Mesothelial cell of epicardium (in vitro differentiated cells): ENCODE measurements at places on chromosomes 7 and 10.

GRCh38 chr7:155483868-155484325 lies 26.0 kb downstream of the EN2 start:
- no peak for DNase-seq

- DNase-seq: no peak
Measured at GRCh38 chr7:22109761-22110160, 164.1 kb upstream of the CDCA7L start.

- no peak for DNase-seq
Measured at GRCh38 chr7:130914554-130915294, 180.7 kb upstream of the KLF14 start.

DNA sequence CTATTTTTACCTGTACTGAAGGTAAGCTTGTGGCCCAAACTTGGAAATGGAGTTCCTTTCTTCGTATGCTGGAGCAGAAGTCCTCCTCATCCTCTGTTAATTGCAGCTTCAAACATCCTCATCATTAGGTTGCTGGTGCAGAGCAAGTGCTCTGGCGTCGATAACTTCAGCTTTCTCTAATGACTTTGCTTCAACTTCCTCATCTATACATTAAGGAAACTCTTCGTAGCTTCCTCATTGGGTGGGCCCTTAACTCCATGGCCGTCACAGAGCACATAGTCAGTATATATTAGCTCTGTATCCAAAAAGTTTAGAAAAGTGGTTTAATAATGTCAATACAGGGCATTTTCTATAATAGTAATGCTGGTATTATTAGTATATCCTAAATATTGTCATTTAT lies 447.7 kb downstream of the SUGCT start:
- no peak for DNase-seq

- no peak for DNase-seq
Measured at GRCh38 chr10:15140698-15141097, 27.8 kb downstream of the NMT2 start.

- no peak for DNase-seq
Measured at GRCh38 chr7:48734695-48735406, 189.5 kb upstream of the CDC14C start.

- DNase-seq: no peak
Measured at GRCh38 chr10:101355072-101355706, 1.2 kb downstream of the BTRC start.

DNA sequence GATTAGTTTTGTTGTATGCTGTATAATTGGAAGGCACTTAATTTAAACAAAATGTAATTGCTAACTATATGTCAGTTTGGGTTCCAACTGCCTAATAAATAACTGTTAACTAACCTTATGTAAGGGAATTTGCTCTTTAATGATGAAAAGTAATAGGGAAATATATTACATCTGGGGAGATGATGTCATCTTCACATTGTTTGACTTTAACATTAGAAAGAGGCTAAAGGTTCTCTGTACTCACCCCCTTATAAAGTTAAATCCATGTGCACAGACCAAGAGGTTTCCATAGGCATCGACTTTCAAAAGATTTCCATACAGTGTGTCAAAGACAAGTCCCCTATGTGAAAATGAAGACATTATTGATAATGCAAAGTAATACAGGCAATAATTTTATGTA lies 87.6 kb downstream of the NT5C2 start:
- DNase-seq: no peak

DNA sequence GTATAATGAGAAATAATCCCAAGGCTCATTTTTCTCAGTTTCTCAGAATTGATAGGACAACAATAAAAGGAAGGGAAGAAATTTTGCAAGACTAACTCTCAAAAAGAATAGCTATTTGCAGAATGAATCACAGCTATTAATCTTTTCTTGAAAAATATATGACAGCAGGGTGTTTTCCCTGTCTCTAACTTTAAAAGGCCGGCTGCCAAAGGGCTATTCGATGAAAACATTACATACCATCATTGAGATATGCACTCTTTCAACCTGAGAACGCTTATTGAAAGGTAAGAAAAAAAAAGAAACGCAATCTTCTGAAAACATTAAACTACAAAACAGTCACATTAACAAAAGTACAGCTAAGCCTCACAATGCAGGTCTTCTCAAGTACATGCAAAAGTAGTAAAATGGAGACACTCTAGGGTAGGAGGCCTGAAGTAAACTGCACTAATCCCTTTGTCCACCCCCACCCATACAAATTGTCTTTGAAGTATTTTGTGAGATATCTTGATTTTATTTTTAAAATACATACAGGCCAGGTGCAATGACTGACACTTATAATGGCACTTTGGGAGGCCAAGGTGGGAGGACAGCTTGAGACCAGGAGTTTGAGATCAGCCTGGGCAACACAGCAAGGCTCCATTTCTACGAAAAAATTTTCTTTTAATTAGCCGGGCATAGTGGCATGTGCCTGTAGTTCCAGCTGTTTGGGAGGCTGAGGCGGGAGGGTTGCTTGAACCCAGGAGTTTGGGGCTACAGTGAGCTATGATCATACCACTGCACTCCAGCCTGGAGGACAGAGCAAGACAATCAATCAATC lies 83.0 kb downstream of the PARD3 start:
- no peak for DNase-seq

DNA sequence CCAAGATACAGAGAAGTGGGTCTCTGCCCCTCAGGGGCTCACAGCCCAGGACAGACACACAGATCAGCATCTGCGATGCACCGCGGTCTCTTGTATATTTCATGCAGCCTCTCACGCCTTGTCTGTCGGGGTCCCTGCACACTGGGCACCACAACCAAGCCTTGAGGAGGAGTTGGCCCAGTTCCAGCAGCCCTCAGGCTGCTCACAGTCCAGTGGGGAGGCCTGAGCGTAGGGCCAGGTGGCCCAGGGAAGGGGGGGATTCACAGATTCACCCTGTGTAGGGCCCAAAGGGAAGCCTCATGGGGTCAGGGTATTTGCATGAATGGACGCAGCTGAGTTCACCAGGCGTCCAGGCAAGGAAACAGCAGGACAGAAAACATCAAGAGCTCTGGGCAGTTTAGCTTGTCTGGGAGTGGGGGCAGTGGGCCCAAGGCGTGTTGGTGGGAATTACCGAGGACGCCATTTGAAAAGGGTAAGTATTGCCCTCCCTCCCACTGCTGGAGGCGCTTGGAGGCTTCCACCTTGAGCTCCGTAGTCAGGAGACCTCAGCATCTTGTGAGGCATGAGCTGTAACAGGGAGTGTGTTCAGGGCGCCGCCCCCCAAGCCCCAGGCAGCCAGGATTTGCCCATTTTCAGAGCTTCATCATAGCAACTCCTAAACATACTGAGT lies 129.1 kb upstream of the CHST15 start:
- no peak for DNase-seq

DNA sequence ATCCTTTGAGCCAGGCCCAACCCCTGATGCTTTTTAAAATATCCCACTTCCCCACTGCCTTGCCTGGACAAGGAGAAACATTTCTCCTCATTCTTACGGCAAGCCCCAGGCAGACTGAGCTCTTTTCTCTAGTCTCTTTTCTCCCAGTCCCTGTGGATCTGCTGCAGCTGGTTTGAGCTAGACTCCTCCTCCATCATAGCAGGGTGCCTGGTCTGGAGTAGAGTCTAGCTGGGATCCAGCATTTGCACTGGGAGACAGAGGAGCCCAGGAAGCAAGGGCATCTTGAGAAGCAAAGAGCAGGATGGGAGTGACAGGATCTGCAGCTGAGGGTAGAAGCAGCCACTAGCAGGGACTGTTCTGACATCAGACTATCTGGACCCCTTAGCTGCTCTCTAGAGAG lies 562.3 kb upstream of the COBL start:
- no peak for DNase-seq

GRCh38 chr10:120005207-120006201 lies 113.0 kb downstream of the SEC23IP start:
- no peak for DNase-seq
